ENCODE measurements at places on chromosomes 4 and X.

GRCh38 chr4:5467111-5467510 is 241.2 kb downstream of the EVC2 start:
- DNase-seq, result no peak

- no peak for DNase-seq
These were observed 1144.2 kb downstream of the FAT4 start for GRCh38 chr4:126458993-126459392.

DNA sequence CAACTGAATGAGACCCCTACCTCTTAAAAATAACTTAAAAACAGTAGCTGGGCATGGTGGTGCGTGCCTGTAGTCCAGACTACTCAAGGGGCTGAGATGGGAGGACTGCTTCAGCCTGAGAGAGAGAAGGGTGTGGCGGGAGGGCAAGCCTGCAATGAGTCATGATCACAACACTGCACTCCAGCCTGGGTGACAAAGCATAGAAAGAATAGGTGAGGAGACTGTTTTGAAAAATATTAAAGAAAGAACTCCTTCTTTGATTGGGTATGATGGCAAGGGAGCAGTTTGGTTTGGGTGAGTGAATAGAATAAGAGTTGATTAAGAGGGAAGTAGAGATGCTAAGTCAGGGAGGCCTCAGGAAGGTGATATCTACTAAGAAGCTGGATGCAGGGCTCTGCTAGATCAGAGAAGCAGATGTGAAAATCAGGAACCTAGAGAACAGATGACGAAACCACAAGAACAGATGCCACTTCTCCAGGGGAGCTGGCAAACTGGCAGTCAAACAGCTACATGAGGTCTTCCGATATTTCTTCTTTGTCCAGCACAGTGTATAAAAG is 318.6 kb downstream of the OPHN1 start:
- DNase-seq, result no peak

GRCh38 chr4:74178798-74179197 is 20.9 kb downstream of the MTHFD2L start:
- no peak for DNase-seq

- DNase-seq, result no peak
These were observed 515.0 kb downstream of the CFAP47 start for GRCh38 chrX:36434522-36434921.

DNA sequence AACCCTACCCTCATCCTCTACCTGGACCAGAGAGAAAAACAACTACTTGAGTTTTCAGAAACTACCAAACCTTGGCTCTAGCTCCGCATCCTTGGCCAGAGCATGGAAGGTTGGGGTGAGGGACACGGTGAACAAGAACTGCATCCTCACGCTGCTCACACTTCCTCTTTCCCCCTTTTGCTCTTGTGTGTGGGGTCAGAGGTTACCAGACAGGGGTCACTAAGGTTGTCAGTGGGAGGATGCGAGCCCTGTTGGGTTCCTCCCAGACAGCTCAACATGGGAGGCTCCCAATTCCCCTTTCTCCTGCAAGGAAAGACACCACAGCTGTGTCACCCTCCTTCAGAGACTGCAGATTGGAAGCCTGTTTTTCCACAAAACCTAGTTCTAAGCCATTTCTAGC is 5.5 kb upstream of the ZXDB start:
- no peak for DNase-seq

- no peak for DNase-seq
These were observed 1634.6 kb upstream of the AGA start for GRCh38 chr4:179076865-179077264.

GRCh38 chr4:102534845-102535244 is 33.7 kb downstream of the NFKB1 start:
- DNase-seq, result no peak

DNA sequence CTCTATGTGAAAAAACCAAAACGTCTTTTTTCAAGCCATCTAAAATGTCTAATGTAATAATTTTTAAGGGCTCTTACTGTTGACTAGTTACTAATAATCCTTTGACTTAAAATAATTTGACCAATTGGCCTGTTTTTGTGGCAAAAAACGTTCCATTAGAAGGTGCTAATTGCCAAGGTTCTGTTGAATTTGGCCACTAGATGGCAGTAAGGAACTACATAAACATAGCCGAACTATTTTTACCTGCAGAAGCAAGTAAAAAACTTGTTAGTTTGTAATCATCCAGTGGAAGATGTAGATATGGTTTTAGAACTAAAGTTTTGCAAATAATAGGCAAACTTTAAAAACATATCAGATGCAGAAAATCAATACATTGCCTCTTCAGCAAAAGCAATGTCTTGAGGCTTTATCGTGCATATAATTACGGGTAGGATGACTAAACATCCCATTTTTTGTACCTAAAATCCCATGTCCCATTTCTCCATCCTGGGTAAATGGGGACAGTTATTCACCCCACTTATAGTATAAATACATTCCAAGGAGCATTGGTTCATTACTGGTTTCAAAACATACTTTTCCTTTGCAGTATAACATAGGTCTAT is 57.6 kb downstream of the PROM1 start:
- DNase-seq, result no peak

DNA sequence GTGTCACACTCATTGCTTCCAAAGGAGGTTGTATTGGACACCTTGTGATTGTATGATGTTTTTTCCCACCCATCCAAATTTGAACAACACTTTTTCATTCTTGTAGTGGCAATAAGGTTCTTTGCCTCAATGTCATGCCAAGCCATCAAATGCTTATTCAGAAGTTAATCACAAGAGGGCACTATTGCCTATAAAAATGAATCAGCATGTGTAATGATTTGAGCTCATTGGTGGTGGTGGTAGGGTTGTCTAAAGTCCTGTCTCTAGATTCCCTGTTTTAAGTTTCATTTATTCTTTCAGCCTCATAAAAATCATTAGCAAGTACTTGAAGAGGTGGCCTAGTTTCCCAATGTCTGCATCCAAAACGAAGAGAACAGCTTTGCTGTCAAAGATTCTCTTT is 37.0 kb downstream of the IRS4 start:
- DNase-seq, result peak; percentile 27

DNA sequence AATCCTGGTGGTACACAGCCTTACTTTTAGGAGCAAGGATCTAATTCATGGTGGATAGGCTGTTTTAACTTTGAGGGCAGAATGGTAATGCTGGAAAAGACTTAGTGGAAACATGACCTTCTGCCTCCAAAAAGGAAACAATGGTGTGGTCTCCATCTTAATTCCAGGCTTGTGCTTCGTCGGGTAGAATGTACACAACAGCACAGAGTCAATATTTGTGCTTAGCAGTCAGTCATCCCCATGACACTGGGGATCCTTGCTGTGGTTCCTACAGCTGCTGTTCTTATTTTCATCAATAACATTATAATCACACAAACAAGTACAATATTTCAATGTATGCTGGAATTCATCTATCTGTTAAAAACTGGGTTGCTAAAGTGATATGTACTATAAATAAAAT is 104.4 kb downstream of the HHIP start:
- DNase-seq, result no peak

DNA sequence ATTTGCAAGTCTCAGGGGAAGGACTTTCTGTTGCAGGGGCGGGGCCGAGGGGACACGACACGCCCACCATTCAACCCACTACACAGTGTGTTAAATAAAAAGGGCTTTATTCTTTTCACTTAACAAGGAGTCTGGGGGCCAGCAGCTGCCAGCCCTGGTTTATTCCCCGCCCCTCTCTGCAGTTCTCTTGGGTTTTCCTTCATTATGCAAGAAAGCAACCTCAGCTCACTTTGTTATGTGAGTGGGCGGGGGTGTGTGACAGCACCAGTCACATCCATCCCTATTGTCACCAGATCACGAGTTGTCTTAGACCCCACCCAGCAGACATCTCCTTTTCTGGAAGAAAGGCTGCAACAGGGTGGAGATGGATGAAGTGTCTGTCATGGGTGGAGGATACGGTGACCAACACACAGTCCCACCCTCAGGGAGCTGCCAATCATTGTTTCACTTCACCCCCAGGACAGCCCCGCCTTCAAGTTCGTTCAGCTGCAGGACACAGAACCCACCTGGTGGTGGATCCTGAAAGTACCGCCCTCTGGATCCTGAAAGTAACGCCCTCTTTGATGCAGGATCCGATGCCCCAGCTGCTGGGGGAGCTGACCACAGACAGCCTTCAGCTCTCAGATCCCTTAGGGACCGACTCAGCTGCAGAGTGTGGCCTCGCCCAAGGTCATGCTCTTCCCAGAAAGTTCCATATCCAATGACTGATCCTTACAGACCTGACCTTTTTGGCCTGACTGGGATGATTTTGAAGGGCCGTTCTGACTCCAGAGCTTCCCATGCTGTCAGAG is 79.6 kb downstream of the SMIM20 start:
- no peak for DNase-seq

DNA sequence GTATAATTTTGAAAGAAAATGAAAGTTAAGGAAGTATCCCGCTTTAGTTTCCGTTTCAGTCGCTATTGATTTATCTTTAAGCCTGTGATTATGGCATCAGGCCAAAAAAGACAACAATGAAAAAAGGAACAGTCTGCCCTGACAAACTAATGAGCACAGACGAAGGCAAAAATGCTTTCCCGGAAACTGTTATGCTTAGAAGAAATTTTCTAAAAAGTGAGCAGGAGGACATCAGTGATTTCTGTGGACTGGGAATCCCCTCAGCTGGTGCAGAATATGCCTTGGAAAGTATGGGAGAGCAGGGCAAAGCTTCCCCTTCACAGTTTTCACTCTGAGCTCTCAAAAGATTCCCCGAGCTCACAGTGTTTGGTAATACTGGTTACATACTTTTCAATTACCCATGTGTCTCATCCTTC is 5.1 kb upstream of the CXCL10 start:
- DNase-seq, result no peak

GRCh38 chrX:68758671-68759070 is 70.2 kb upstream of the EFNB1 start:
- no peak for DNase-seq

- DNase-seq, result no peak
These were observed 992.7 kb upstream of the HS3ST1 start for GRCh38 chr4:12421364-12421763.

- no peak for DNase-seq
These were observed 31.4 kb downstream of the FREM3 start for GRCh38 chr4:143668930-143669552.

DNA sequence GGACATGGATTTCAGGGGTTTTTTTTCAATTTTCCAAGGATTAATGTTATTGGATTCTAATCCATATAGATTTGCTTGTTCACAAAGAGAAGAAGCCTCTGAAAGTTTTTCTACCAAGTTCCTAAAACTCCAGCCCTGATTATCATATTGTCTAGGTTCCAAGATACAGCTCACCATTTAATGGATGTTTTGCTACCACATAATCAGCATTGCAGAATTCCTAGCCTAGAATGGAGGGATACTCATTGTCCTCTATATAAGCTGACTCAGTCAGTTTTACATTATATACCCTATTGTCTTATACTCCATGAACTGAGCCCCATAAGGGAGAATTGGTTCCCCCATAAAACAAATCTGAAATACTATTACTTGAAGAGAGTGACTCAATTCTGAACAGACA is 664.7 kb upstream of the FAM241A start:
- no peak for DNase-seq

DNA sequence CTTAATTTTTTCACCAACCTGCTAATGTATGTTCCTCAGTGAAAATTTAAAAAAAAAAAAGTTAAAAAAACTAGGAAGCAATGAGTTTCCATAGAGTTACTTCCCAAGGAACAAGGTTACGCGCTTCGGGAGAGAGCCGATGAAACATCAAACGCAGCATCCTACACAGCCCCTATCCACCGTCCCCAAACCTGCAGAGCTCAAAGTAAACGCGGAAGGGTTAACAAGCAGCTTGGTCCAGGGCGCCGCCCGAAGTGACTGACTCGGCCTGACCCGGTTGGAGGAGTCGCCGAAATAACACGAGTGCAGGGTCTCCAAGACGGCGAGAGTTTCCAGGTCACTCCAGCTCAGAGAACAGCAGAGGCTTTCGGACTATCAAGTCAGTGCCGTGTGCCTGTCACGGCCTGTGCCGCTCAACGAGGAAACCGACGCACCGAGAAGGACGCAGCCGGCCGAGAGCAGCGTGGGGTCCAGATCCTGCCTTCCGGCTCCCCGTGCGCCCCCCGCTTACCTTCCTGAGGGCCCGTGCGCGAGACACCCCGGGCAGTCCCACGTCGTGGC is 512 bp downstream of the NOP14 start:
- no peak for DNase-seq

DNA sequence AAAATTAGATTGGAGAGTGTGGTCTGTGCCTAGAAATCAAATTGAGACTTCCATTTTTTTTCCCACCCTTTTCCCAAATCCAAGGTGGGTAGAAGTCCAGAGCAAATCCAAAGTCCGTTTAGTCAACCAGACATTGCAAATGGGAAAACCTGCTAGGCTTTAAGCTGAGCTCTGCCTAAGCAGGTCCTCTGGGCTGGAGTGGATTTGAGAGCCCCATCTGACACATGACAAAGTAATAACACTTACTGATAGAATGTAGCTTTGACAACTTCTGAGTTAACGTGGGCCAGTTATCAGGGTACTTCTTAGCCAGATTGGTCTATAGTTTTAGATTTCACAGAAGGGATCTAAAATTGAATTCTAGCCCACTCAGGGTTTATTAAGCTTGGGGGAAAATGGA is 242.3 kb downstream of the GALNTL6 start:
- DNase-seq, result no peak

DNA sequence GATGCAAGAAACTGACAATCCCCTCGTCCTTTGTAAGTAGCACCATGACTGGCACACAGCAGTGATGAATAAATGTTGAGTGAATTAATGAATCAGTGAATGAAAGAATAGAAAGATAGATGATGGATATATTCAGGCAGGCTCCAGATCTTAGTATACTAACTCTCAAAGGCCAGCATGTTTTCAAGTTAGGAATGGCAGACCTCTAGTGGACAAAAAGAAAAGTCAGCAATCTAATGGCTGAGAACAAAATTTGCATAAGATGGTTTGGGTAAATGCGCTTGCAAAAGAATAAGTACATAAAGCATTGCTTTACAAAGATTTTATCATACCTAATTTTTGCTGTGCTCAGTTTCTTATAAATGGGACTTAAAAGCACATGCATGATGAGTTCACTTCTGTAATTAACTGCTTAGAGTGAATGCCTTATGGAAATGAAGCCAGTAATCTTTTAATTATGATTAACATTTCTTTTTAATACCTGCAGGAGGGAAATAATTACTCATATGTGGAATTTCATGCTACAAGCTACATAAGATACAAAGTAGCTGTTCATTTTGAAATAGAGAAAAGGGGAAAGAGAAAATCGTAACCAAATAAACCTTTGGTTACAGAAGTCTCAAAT is 126.9 kb upstream of the GPRIN3 start:
- DNase-seq, result peak; percentile 24

GRCh38 chrX:130024127-130024526 is 41.7 kb downstream of the BCORL1 start:
- peak; percentile 3 for DNase-seq

DNA sequence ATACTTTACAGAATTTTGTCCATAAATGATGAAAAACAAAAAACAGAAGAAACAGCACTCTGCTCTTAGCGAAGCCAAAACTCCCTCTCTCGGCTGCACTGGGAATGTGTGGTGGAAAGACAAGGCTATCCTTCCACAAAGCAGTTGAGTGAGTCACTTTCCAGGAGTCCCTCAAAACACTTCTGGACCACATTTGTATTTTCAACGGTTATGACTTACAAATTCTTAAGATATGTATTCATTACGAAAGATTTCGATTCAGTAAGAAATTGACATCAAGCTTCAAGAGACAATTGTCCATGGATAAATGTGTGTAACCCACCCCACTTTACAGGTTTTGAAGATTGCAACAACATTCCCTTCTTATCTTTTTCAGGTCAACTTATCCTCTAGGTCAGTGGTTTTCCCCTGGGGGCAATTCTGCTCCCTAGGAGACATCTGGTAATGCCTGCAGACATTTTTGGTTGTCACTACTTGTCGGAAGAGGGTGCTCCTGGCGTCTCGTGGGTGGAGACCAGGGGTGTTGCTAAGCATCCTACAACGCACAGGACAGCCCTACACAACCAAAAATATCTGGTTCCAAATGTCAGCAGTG is 66.7 kb upstream of the MTNR1A start:
- no peak for DNase-seq
